Mucosa of descending colon (tissue), 3 donors: ENCODE measurements at places on chromosomes 13 and 19.

DNA sequence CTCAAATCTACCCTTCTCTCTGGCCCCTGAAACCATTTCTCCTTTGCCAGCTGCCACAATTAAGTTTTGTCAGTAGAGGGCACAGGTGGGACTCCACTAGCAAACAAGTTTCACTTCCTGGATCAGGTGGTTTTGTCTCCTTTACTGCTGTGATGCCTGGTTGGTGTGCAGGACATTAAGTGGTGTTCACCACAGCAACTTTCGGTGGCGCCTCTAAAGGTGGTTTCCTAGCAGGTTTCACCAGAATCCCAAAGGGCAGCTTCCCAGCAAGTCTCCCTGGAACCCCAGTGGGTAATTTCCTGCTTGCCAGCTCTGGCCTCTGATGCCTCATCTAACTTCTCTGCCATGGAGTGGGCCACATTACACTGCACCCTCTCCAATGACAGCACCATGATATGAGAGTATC lies 16.6 kb downstream of the MED4 start:
- DNase-seq, result no peak

- DNase-seq, result no peak
These were observed 108.5 kb downstream of the PAN3 start for GRCh38 chr13:28246891-28247290.

- no peak for DNase-seq
These were observed 8.9 kb upstream of the MRPS31 start for GRCh38 chr13:40779796-40780285.

DNA sequence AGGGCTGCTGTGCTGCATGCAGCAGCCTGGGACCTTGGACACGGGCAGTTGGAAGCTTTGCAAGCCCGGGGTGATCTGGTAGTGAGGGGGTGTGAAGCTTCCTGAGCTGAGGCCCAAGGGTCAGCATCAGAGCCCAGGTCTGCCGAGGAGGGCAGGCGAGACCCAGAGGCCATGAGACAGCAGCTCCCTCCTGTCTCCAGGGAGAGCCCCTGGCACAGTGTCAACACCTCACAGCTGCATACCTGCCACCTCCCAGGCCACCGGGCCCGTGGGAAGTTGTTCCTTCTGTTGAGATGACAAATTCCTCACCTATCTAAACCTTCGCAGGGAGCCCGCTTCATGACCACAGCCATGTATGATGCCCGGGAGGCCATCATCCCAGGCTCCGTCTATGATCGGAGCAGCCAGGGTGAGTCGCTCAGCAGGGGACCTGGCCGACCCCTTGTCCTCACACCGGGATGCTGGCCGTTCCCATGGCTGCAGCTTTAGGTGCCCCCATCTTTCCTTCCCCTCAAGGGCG lies 32.1 kb downstream of the CERS1 start:
- DNase-seq, result no peak

GRCh38 chr13:67519356-67519755 lies 289.2 kb upstream of the PCDH9 start:
- no peak for DNase-seq
